ENCODE measurements at places on chromosomes 7 and 10.

DNA sequence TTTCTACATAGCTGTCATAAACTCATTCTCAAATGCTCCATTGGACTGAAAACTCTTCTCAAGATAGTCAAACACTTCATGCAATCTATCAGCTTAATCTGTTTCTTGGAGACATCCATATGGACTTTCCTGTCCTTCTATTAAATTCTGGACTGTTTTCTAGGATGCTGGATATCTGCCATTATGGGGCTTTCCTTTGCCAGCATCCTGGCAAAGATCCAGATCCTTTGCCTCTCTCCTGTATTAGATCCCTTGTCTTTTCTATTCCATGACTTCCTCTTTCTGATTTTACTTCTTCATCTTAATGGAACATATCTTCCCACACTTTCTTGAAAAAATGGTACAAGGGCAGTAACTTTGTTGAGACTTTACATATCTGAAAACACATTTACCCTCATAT is 35.9 kb upstream of the SKAP2 start:
- peak; percentile 2 for DNase-seq

- no peak for DNase-seq
Measured at GRCh38 chr10:80461208-80462183, 7.4 kb downstream of the TSPAN14 start.

- DNase-seq: no peak
Measured at GRCh38 chr7:5183899-5184298, 6.1 kb upstream of the WIPI2 start.

DNA sequence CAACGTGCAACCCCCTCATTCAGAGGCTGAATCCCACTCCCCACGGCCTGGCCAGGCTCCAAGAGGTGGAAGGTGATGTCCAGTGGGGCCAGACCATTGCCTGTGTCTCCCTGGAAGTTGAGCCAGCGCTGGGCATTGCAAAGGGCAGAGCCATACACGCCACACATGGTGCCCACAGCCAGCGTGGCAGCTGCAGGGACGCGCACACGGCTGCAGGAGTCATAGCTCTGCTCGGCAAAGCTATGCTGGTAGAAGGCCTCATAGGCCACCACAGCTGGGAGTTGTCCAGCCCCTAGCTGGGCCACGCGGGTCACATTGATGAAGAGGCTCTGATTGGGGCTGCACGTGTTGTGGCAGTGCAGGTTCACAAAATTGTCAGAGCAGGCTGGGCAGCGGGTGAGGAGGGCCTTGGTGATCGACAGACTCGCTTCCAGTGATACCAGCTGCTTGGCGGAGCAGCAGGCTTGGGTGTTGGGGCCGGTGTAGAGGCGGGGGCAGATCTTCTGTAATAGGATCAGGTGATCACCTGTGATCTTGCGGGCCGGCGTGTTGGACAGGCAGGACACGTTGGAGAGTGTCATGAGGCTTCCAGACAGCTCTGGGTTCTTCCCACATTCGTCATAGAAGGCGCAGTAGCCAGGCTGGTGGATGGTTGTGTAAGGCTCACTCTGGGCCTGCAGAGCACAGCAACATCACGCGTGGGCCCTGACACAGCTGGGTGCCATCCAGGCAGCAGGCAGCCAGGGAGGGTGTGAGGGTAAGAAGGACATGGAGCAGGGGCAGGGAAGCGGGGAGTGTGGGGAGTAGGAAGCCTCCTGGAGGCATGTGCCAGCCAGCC is 1.2 kb downstream of the NPC1L1 start:
- DNase-seq: no peak

DNA sequence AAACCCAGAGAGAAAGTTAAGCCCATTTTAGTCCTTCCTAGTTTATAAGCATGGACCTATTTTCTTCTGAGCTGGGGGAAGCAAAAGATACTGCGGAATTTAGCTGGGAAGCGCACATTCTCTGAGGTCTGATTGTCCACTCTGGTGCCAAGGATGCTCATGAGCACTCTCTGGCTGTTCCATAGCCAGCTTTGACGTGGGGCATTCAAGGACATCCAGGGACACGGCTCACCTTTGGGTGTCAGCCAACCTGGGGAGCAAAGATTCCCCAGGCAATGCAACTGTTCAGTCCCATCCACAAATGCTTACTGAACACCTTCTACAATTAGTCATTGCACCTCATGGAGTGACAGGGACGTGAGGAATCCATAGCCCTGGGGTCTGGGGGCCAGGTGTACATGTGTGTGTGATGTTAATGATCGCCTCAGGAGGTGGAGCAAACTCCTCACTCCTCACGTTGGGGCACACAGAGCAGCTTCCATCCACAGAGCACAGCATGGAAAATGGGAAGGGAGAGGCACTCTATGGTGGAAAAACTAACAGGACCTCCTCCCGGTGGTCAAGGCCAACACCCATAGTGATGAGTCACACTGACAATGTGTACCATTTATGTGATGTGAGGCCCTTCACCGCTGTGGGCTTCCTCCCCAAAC is 67.5 kb upstream of the IGFBP3 start:
- DNase-seq: no peak

GRCh38 chr10:102268375-102268888 is 23.1 kb downstream of the GBF1 start:
- no peak for DNase-seq

DNA sequence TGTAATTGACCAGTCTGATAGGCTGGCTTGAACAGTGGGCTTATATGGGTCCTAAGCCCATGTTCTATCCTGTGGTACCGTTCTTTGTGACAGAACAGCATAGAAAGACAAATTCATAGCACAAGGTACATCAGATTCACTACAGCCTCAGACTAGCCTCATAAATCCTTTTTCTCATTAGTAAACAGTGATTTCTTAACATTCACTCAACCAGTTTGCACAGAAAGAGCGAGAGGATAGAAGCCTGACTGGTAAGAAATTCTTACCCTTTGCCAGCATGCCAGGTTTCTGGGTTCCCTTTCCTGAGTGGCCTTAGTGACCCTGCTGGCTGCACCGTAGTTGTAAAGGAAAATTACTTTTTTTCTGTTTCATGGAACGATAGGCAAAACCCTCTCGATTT is 412.1 kb downstream of the SH2D4B start:
- DNase-seq: no peak

DNA sequence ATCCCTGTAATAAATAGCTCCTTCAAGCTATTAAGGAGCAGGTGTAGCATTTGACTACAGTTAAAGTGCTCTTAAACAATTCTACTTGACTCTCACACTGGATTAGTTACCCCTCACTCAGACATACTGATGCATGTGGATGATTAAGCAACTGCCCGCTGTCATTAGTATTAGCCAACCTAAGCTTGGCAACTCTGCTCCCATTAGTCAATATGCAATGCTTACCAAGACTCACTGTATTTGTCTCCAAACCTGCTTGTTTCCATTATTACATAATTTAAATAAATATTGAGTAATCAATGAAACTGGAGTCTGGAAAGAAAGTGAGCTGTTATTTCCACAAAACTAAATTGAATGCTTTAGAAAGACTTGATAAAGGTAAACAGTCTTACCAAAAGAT is 144.0 kb upstream of the ASAH2 start:
- DNase-seq: no peak

DNA sequence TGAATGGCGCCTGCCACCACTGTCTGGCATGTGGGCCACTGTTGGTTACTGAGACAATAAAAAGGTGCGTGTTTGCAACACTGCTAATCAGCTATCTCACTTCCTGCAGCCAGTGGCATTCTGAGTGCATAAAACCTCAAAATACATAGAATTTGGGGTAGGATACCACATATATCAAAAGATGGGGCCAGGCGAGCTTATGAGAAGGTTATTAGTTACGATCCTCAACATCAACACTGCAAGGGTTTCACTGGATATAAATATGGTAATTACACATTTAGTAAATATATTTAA is 200.2 kb downstream of the WDR37 start:
- DNase-seq: no peak

DNA sequence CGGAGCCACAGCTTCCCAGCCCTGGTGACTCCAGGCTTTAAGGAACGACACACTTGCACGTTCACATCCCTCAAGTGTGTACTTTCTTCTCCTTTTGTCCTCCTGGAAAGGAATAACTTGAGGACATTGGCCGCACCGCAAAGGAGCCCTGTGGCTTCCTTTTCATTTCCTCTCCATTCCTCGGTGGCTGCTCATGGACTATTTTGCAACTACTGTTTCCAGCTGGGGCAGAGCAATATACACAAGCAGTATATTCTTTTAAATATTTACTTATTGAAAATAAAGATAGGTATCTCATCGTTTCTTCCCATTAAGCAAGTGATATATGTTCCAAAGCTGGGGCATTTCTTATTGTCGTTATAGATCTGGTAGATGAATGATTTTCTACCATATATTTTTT is 97.2 kb upstream of the LYZL1 start:
- DNase-seq: no peak

- DNase-seq: no peak
Measured at GRCh38 chr10:81814842-81815241, 60.2 kb upstream of the NRG3 start.

GRCh38 chr7:149685455-149685854 is 87.9 kb downstream of the ZNF467 start:
- DNase-seq: no peak

GRCh38 chr7:141704741-141705140 is 2.8 kb upstream of the DENND11 start:
- DNase-seq: no peak

DNA sequence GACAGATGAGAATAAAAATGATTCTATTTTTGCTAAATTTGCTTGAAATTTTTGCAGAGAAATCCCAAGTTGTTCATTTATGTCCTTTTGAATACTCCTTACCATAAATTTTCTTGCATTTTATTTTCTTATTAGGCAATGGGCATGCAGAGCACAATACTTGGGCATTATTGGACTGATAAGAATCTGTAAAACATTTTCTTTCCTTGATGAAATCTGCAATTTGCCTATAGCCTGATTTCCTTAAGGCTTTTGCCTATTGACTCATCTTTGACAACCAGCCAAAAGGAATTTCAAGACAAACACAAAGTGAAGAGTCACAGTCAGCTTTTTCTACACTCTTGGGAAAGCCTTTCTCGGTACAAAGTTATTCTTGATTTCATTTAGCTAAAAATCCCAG is 30.5 kb upstream of the GNAT3 start:
- DNase-seq: no peak

- no peak for DNase-seq
Measured at GRCh38 chr10:80485946-80486764, 32.0 kb downstream of the TSPAN14 start.

DNA sequence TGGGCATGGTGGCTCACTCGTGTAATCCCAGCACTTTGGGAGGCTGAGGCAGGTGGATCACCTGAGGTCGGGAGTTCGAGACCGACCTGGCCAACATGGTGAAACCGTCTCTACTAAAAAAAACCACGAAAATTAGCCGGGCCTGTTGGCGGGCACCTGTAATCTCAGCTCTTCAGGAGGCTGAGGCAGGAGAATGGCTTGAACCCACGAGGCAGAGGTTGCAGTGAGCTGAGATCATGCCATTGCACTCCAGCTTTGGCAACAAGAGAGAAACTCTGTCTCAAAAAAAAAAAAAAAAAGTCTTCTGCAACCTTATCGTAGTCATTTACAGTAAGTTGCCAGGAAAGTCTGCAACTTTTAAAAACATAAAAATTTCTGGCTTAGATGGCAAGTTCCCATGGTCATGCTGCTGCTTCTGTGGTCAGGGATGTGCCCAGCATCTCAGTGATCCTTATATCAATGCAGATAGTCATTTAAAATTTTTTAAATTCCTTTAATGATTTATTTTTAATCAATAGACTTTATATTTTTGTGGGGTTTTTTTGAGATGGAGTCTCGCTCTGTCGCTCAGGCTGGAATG is 15.6 kb downstream of the SUFU start:
- DNase-seq: no peak

DNA sequence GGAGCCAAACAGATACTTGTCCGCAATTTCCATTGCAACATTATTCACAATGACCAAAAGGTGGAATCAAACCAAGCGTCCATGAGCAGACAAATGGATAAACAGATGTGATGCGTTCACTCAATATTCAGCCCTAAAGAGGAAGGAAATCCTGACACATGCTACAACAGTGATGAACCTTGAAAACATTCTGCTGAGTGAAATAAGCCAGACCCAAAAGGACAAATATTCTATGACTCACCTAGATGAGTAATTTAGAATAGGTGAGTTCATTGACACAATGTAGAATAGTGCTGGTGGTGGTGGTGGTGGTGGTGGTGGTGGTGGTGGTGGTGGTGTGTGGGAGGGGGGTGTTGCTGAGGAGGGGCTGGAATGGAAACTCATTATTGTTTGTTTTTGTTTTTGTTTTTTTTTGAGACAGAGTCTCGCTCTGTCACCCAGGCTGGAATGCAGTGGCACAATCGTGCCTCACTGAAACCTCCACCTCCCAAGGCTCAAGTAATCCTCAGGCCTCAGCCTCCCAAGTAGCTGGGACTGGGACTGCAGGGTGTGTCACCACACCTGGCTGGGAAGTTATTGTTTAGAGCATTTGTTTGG is 28.6 kb downstream of the SMKR1 start:
- DNase-seq: no peak

DNA sequence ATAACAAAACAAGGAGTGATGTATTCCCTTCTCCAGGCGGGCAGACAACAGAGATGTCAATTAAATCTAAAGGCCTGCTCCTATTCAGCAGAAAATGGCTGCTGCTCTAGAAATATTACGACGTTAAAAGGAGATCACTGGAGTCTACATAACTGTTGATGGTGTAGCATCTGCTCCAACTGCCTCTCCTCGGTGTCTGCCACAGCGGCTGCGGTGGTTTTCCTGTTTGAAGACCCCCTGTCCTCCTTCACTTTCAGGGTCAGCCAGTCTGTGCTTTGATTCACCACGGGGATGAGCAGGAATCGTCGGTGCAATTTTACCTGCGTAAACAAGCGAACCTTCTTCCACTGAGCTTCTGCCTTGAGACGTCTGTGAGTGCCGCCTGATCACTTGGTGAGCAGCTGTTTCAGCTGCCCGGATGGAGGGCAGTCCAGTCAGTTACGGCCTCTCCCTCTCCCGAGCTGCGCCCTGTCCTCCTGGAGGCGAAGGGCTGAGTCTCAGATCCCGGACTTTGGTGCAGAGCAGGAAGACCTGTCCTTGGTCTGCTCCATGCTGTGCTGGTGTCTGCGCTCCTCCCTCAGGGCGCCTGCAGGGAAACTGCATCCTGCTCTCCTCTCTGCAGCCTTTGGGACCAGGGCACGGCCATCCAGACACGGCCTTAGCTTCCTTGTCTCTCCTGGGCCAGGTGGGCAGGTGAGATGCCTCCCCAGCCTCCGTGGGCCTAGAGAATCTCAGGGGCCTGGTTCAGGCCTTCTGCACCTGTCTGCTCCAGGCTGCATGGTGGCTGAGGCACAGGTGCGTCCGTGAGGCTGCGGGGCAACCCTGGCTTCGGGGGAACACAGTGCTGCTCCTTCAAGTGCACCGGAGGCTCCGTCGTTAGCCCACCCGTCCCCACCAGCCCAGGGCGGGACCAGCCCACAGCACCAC is 326.6 kb downstream of the ADARB2 start:
- DNase-seq: no peak

DNA sequence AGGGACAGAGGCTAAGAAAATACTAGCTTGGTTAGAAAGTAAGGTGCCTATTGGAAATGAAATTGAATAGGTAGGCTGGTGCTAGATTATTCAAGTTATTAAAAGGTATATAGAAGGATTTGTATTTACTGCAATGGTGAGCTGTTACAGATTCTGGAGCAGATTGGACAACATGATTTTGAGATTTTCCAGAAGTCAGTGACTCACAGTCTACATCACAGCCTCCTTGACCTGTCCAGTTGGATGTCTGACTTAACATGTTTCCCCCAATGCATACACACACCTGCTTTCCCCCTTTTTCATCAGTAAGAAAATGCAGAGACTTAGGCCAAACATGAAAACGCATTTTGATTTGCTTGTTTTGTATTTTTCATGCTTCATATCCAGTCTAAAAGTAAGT is 33.4 kb downstream of the STARD3NL start:
- DNase-seq: no peak

Data from pons (tissue), 1 donor.